ENCODE measurements at places on chromosomes 5 and 9.

GRCh38 chr9:133589454-133590227 lies 19.5 kb downstream of the FAM163B start:
- DNase-seq: no peak

DNA sequence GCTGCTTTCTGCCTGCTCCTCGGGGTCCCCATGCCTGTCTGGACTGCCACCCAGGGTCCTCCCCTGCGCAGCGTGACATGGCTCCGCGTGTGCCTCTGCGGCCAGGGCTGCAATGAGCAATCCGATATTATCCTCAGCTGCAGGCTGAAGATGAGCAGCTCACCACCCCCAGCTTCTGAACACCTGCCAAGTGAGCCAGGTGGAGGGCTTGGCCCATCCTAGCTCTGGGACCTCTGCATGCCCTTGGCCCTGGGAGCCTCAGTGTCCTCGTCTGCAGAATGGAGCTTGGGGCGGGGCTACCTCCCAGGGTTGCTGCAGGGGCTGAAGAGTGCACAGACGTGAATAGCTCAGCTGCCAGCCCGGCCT lies 4.1 kb upstream of the MYMK start:
- DNase-seq: no peak

GRCh38 chr5:125602184-125602583 lies 821.0 kb upstream of the GRAMD2B start:
- DNase-seq: no peak

DNA sequence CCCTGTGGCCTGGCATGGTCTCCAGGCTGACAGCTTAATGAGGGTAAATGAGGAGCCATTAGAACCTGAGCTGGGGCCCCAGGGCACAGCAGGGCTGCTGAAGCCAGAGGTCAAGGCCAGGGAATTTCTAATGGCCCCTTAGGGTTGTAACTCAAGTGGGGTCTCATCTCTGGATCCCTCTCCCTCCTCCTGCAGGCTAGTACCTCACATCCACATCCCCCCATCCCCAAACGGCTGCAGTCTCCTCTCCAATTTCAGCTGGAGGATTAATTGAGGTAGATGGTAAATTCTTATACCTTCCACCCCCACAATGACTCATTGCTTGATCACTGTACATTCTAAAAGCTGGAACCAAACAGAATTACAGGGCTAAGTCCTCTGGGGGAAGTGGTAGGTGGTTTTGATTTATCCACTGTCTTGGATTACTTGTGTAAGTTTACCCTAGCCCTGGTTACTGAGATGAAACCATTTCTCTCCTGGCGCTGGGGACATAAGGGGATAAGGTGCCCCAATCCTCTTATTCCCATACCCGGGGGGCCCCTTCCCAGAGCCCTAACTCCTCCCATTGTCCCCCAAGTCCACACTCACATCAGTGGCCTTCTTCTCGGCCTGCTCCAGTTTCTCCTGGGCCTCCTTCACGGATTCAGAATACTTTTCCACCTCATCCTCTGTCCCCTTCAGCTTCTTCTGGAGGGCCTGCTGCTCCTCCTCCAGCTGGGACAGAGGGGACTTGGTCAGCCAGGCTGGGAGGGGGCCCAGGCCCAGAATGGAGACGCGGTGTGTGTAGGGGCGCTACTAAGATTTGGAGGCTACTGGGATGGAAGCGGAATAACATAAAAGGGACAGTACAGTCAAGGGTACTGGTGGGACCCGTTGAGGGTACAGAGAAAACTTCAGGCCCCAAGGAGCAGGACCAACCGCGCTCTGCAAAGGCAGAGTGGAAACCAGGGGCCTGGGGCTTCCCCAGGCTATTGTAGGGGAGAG lies 875 bp downstream of the TPM2 start:
- no peak for DNase-seq

GRCh38 chr9:89175828-89176261 lies 2.8 kb downstream of the SHC3 start:
- no peak for DNase-seq

DNA sequence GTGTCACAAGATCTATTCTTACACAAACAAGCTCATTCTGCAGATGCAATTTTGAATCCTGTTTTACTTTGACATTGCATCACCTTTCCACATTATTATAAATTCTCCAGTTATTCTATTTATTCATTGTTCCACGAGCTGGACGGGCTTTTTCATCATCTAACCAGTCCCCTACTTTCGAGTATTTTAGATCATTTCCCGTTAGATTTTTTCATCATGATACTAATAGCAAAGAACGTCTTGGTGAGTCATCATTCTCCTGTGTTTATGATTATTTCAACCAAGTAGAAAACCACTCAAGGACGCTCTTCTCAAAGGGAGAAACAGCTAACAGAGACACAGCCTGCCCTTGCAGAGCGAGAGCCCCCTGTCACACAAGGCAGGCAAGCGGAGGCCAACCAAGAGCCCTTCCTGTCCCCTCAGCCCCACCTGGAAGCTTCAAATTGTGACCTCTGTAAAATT lies 15.1 kb downstream of the BBLN start:
- DNase-seq: no peak

DNA sequence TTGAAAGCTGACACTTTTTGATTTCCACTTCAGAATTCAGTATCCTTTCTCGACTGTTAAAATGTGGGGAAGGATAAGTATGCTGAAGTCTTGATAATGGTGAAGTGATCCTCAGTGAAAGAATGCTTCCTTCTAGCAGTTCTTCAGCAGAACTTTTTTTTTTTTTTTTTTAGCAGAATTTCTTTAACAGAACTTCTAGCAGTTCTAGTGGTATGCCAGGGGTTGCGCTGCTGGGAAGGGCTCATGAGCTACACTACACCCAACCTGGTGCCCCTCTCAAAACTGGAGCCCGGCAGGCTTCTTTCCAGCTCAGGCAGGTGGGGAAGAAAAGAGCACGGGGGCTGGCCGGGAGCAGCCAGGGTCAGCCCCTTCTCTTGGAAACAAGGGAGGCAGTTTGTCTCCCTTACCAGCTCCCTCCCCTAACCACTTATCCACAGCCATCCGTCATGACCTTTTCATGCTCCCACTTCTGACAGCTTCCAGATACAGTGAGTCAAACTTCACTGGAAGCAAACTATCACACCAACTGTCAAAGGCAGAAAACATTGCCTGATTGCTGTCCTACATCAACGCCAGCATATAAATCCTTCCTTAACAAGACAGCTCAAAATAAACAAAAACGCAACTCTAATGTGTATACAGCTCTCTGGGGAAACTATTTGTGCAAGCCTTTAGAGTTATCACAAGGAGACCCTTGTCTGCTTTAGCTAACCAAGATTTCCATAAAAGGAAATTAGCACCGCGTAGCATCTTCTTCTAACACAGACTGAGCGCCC lies 211.5 kb downstream of the GAPVD1 start:
- DNase-seq: no peak

DNA sequence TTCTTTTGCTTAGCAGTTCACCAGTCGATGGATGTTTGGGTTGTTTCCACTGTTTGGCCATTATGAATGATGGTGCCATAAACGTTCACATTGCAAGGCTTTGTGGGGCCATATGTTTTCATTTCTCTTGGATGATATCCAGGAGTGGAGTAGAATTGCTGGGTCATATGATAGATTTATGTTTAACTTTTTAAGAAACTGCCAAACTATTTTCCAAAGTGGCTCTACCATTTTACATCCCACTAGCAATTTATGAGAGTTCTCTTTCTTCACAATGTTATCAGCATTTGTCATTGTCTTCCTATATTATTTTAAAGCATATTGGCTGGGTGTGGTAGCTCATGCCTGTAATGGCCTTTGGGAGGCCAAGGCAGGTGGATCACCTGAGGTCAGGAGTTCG lies 5.2 kb downstream of the GPR107 start:
- no peak for DNase-seq

DNA sequence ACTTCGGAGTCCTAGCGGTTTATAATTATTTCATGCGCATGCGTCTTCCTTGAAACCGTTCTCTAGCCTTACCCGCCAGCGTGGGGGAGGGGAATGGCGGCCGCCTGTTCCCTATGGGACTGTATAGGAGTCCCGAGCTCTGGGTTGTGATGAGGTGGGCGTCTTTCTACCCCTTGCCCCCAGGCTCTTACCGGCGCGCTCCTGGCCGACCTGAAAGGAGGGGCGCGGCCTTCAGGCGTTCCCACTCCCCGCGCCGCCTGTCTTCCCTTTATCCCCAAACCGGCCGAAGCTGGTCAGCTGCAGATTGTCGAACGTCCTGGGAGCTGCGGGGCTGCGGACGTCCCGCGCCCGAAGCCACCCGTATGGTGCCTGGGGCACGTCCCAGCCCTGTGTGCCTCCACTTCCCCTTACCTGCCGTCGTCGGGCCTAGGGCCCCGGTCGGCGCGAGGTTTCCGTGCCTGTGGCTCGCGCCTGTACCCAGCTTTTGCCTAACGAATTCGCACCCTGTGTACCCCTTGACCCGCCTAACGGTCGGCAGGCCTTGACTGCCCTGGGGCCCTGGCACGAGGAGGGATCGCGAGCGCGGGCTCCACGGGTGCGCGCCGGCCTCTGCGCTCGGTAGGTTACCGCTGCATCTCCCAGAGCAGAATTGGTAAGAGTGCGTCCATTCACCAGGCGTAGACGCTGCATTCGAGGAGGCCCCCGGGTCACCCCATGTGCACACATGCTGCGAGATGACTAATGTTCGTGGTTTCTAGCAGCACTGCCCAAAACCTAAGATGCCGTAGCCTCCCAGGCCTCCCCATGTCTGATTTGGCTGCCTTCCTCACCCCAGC lies 653 bp upstream of the HNRNPH1 start:
- DNase-seq: no peak

DNA sequence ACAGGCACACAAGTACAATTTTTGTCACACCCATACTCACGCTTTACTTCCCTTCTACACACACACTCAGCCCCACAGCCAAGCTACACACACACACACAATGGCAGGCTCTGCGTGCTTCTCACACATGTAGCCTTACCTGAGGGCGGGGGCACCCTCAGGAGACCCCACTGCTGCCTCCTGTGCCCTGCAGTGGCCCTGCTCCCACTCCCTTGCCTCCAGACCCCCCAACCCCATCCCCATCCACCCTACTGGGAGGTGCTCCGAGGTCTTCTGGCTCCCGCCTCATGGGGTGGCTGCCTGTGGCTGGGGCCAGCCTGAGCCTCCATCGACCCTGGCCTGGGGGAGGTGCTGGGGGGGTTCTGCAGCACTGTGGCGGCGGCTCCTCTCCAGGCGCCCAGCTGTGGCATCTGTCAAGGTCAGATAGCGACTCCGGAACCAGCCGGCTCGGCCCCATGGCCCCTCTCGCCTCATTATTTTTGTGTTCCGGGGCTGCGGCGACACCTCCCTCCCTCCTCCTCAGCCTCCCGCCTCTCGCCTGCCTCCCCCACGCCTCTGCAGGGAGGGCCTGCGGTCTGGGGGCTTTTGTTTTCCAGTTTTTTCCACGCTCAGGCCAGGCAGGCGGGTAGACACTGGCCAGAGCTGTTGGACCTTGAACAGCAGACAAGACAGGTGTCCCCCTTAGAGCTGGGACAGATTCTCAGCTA lies 21.7 kb downstream of the CXXC5 start:
- no peak for DNase-seq
